Gastrocnemius medialis (tissue), 4 donors: ENCODE measurements at places on chromosomes 4 and X. TPM values are rescaled to one million over a fixed set of nuclear protein-coding genes. Genes with fewer than 3 reads are reported as not detected.

DNA sequence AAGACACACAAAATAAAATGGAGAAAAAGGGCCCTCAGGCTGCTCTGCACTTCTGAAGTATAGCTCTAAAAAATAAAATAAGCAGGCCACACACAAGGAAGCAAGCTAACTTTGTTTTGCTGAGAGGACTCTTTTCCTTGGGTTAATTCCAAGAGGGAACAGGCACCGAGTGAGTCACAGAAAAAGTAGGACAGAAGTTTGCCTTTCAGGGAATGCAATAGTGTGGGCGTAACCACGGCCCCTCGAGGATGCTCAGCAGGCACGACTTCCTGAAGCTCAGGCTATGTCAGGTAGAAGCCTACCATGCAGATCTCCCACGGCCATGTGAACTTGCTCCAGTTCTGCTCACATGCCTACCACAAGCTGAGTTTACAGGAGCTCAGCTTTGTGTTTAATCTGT is 22.1 kb downstream of the PPP1R2C start:
- DNase-seq = no peak

Gene AKAP17A
- total RNA-seq = 15.9 TPM

Gene RAB39B
- not detected for total RNA-seq

DNA sequence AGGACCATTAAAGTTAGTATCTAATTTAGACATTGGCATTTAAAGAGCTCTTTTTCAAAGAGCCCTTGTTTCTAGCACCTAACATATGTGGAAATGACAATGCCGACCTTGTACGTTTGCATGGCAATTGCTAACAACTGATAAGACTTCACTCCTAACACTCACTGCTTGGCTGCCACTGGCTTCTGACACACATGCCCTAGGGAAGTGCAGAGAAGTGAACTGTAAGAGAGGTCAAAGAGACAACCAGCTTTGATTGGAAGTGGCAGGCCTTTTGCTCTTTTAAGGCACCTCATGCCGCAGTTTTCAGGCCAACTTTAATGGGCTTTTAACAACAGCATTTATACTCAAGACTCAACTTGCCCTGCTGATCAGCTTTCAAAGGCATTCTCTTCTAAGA is 158.4 kb downstream of the RAB28 start:
- DNase-seq = no peak

- no peak for DNase-seq
Measured at GRCh38 chr4:87732033-87732765, 67.2 kb upstream of the IBSP start.

DNA sequence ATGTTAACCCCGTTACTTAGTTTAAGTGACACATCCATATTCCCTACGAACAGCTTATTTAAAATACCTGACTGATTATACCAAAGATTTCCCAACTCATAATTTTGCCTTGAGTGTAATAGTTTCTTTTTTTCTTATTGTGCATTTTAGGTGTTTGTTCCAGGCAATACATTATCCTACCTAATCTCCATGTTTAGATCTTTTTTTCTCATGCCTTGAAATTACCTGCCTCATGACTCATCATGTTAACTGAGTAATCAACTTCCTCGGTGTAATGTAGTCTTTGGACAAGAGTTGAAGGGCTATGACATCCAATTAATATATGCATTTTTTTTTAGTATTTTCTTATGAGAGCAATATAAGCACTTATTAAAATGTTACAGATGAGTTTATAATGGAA is 228.7 kb upstream of the ANKRD50 start:
- DNase-seq = no peak

Gene BMPR1B
- 1.3 TPM for total RNA-seq

Gene ARSD
- total RNA-seq = 1.6 TPM

- no peak for DNase-seq
Measured at GRCh38 chrX:122087341-122087740, 1039.9 kb downstream of the GLUD2 start.

Gene RBM47
- total RNA-seq = 5.3 TPM

DNA sequence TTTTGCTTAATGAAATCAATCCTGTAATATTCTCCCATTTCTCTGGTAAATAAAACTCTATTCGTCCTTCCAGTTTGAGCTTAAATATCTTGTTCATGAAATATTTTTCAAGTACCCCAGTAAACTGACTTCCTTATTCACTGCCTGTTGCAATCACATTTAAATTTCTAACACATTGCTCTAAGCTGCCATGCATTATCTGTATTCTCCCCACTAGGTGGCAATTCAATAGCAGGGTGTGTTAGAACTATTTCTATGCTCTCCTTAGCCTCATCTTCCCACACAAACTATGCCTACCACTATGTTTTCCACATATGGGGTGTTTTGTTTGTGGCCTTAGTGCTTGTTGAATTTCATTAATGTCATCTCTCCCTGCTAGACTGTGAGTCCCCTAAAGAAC is 377.1 kb upstream of the HS3ST1 start:
- DNase-seq = no peak

DNA sequence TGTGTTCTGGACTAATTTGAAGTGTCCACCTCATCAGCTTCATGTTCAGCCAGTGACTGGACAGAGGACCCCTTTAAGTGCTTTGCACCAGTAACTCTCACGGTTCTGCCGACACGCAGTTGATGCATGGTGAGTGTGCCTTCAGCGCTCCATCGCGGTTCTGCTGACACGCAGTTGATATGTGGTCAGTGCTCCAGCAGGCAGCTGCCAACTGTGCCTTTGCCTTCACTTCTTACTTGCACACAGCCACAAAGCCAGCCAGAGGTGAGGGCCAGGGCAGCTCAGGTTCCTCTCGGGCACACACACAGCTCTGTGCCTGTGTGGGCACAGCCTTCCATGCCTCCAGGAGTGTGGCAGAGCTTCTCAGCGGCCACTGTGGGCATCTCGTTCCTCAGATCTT is 12.4 kb downstream of the NKX1-1 start:
- no peak for DNase-seq

GRCh38 chrX:42869659-42870476 is 91.9 kb upstream of the PPP1R2C start:
- no peak for DNase-seq
